ENCODE measurements at places on chromosomes 16 and 17. TPM values are rescaled to one million over a fixed set of nuclear protein-coding genes. Genes with fewer than 3 reads are reported as not detected.

- no peak for DNase-seq
Observed at GRCh38 chr17:39138431-39139160, 12.8 kb downstream of the PLXDC1 start.

DNA sequence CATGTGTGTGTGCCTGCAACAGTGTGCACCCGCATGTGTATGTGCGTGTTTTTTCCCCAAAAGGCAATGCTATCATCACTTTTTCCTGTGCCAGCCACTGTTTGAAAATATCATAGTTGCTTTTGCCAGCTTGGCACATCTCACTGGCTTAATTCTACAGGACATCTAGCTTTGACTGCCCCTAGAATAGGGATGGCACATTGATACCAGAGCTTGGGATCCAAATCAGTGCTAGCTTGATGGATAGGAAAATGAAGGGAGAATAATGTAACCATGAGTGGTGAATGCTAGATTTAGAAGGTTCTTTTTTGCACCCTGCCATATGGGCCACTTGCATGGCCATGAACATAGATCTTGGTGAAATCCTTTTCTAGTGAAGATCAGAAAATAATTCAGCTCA is 72.7 kb downstream of the HS3ST4 start:
- DNase-seq = no peak

DNA sequence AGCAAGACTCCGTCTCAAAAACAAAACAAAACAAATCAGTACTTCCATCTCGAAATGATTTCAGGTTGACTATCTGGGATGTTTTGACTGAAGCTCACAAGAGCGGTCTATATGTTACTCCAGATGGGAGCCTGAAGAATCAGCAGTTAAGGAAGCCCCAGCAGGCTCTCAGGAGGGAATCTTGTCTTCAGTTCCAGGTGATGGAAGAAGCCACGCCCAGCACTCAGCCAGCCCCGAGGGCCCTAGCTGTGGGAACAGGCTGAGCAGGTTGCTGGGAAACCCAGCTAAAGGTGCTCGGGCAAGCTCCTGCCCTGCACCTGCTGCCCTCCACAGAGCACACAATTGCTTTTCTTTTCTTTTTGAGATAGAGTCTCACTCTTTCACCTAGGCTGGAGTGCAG is 32.4 kb downstream of the WIPI1 start:
- no peak for DNase-seq

- DNase-seq = no peak
Observed at GRCh38 chr16:85539084-85539483, 74.0 kb upstream of the GSE1 start.

GRCh38 chr16:89357055-89357816 is 133.1 kb downstream of the ANKRD11 start:
- DNase-seq = no peak

FAM20A gene
- 2.4 TPM for total RNA-seq

GRCh38 chr17:80441133-80441578 is 26.2 kb downstream of the ENDOV start:
- peak; percentile 67 for DNase-seq

ZFPM1 gene
- 1.2 TPM for total RNA-seq

- DNase-seq = no peak
Observed at GRCh38 chr17:78572239-78573205, 4.7 kb downstream of the DNAH17 start.

DNA sequence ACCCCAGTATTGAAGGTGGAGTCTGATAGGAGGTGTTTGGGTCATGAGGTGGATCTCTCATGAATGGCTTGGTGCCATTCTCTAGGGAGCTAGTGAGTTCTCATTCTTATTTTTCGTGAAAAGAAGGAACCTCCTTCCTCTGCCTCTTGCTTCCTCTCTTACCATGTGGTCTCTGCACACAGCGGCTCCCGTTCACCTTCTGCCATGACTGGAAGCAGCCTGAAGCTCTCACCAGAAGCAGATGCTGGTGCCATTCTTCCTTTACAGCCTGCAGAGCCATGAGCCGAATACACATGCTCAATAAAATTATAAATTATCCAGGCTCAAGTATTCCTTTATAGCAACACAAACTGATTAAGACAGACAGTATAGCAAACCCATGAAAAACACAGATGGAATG is 545.1 kb upstream of the C16orf82 start:
- DNase-seq = no peak

KRT222 gene
- total RNA-seq = 5.7 TPM

DNA sequence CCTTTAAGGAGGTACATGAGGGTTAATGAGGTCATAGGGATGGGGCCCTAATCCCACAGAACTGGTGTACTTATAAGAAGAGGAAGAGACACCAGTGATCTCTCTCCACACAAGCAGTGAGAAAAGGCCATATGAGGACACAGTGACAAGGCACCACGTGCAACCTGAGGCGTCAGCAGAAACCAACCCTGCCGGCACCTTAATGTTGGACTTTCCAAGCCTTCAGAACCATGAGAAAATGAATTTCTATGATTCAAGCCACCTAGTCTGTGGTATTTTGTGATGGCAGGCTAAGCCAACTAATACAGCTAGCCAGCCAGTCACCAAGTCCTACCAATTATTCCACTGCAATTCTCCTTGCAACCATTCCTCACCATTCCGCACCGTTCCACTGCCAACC is 39.5 kb downstream of the COPRS start:
- DNase-seq = no peak

TLCD2 gene
- total RNA-seq = 0.41 TPM

DNA sequence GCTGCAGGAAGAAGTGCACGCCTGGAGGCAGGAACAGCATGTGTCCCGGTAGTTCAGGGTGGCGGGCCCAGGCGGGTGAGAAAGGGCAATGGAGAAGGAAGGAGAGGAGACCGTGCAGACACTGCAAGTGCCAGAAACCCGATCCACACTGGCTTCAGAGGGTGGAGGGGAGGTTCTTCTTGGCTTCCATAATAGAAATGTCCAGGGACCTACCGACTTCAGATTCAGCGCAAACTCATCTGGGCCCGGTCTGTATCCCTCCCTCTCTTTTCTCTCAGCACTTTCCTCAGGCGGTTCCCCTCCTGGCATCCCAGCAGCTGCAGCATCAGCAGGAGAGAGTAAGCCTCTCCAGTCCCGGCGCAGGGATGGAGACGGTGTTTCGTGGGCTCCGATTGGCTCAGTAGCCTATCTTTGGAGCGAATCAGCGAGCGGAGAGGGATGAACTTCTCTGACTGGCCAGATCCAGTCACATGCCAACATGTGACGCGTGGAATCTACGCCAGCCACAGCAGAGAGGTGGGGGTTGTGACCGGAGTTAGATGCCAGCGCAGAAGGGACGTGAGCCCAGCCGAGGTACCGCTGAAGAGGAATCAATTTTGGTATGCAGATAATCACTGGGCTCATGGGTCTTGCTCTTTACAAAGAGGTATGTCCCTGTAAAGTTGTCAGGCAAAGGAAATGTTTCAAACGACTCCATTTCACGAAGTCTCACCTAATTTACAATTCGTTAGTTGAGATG is 1.9 kb upstream of the PRPSAP2 start:
- DNase-seq = peak; percentile 84

DNA sequence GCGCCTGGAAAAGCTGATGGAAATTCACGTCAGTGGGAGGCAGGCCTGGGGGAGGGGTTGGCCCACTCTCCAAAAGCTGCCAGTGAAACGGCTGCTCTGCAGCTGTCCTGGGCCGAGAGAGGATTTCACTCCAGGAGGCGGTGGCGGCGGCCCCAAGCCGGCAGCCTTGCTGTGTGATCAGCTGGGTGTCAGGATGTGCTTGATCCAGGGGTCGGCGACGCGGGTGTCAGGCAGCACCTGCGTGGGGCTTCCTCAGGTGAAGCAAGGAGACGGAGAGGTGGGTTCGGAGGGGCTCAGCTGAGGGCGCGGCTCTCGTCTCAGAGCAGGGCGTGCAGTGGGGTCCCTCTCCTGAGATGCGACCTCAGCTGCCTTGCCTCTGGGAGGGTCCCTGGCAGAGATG is 7.0 kb downstream of the CBFA2T3 start:
- DNase-seq = no peak

SPNS3 gene
- 0.41 TPM for total RNA-seq

STH gene
- 2.0 TPM for total RNA-seq

DNA sequence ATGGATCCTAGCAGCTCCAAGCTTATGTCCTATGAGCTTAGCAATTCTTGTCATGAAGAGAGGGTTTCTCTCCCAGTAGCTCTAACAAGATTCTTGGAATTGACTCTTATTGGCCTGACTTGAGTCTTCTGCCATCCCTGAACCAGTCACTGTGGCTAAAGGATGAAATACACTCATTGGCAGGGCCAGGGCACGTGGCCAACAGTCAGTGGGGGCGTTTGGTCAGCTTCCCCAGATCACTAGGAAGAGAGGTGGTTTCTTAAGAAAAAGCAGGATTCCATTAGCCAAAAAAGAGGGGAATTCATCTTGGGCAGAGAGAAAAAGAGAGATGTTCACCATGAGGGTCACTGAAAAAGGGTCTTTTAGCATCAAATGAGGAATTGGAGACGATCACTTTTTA is 363.2 kb downstream of the SNX29 start:
- DNase-seq = no peak

GRCh38 chr17:17523001-17523730 is 27.0 kb upstream of the RASD1 start:
- DNase-seq = no peak

- DNase-seq = no peak
Observed at GRCh38 chr17:63125987-63126386, 160.0 kb downstream of the TANC2 start.

AOC3 gene
- total RNA-seq = 0.41 TPM

GRCh38 chr16:9033125-9033830 is 58.2 kb upstream of the HAPSTR1 start:
- peak; percentile 51 for DNase-seq

GRCh38 chr16:88901718-88902337 is 35.4 kb upstream of the PABPN1L start:
- DNase-seq = no peak

- no peak for DNase-seq
Observed at GRCh38 chr17:79019632-79020584, 4.1 kb upstream of the C1QTNF1 start.

TEX19 gene
- not detected for total RNA-seq

DNA sequence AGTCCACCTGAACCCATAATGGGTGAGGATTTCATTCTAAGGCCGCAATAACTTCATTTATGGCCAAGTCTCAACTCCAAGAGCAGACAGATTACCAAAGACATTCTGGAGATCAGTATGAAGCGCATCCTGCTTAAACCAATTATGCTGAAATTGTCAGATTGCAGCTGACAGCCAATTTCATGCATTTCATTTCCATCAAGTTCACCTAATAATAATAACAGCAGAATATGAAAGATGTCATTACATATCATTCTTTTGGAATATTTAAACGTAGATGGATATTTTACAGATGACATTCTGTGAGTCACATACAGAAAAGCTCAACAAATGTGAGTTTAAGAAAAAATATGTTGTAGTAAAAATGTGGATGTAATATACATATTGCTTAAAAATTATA is 54.9 kb upstream of the NACA2 start:
- DNase-seq = no peak

ZNF771 gene
- 9.0 TPM for total RNA-seq

DNA sequence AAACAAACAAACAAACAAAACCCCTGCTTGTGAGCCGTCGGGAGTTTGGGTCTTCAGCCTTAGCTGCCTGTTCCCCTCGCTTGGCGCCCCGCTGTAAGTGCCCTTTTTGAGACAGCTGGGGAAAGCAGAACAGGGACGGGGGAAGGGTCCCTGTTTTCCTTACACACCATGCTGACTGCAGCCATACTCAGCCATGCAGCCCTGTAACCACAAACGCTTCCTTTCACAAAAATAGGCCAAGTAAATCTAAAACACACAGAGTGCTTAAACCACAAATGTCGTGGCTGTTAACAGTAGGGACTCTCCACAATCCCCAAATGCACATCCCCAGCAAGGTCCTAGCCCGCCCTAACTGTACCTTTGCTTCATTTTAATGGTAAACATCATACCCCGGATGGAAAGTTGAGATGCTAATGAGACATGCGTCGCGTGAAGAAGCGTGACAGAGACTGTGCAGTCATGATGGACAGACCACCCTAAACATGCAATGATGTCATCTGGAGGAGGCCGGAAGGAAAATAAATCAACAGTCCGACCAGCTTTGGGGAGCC is 129.9 kb downstream of the MGAT5B start:
- no peak for DNase-seq

DNA sequence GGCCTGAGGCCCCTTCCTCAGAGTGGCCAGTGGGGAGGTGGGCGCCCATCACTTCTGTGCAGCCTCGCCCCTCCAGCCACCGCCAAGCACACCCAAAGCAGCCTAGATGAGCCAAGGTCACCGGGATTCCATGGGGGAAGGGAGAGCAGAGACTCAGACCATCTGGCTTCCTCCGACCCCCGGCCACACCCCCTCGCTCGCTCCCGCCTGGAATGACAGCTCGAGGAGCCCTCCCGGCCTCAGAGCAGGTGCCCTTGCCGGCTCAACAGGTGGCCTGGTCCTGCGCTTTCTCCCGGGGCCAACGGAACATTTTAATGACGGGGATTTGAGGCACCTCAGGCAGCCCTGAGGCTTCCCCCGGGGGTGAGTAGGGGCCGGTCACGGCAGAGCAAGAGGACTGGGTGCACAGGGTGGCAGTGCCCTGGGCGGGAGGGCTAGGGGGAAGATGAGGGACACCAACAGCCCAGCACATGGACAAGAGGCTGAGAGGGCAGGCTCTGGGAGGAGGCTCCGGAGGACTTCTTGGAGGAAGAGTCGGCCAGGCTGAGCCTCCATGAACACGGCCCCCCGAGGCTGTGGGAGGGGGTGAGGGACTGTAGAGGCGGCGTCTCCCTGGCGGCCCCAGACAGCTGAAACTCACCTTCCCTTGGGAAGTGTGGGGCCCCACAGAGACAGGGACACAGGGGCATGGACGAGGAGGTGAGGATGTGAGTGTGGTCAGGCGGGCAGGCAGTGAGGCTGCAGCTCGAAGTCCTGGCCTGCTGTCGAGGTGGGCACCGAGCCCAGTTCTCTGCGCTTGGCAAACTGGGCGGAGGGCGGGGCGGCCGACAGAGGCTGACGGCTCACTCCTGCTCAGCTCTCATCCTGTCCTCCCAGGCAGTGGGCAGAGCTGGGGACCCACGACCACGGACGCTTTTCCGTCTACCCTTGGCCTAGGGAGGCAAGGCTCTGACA is 12.5 kb upstream of the C1QTNF8 start:
- no peak for DNase-seq

DNA sequence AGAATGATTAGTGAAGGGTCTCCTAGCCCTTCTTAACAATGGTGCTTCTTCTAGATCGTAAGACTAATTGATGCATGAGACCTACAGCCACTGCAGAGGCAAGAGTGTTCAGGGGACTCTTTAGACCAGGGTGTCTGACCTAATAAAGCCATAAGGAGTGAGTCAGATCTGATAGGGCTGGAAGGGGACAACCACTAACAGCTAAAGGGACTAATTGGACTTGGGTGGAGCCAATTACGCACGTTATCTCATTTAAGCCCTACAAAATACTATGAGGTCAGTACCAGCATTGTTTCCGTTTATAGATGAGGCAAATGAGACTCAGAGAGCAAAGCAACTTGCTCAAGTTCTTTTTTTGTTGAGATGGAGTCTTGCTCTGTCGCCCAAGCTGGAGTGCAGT is 14.5 kb upstream of the RNF222 start:
- DNase-seq = no peak
